ENCODE measurements at places on chromosomes 1 and 21. TPM values are rescaled to one million over a fixed set of nuclear protein-coding genes. Genes with fewer than 3 reads are reported as not detected.

- DNase-seq, result no peak
Observed at GRCh38 chr1:14970115-14970798, 183.3 kb upstream of the TMEM51 start.

DNA sequence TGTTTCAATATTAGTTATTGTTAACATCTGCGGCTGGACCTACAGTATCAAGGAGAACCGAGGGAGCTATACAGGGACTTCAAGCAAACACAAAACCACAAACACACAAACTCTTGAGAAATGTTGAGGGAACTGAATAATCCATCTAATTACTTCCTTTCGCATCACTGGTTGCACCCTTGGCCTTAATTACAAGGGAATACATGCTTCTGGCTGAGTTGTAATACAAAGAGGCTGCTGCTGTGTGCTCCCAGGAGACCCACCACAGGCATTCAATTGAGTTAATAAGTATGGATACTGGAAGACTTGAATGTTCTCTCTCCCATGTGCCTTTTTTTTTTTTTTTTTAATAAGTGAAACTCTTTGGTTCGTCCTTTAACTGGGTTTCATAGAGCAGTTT is 16.8 kb upstream of the SMYD2 start:
- no peak for DNase-seq

ASTN1 gene
- polyA plus RNA-seq, result 1.6 TPM

DNA sequence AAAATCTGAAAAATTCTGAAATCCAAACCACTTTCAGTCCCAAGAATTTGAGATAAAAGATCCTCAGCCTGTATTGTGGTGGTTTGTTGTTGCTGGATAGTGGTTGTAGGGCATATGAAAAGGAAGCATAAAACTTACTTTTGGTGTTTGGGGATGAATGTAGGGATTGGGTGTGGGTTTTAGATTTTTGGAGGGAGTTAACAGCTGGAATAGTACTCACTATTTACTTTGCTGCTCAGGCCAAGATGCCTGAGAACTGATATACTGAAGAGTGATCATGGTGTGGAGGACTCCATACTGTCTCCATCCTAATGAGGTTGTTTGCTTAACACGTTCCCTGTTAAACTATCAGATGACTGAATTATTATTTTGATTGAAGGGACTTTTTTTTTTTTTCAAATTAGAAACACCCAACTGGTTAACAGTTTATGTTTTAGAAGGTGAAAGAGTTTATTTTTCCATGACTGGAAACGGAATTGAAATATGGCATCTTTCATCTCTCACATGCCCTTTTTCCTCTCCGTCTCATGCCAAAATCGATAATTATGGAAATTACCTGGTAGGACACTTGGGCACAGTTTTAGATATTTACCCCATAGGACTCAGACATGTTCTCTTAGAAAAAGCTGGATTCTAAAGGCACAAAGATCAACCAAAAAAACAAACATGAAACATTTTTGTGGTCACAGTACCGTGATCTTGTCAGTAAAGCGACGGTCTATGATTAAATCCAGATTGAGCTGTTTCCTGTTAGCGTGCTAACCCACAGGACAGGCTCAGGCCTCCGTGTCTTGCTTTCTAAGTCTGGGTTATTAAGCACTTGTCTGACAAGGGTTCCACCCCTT is 37.3 kb downstream of the RGL1 start:
- DNase-seq, result no peak

DNA sequence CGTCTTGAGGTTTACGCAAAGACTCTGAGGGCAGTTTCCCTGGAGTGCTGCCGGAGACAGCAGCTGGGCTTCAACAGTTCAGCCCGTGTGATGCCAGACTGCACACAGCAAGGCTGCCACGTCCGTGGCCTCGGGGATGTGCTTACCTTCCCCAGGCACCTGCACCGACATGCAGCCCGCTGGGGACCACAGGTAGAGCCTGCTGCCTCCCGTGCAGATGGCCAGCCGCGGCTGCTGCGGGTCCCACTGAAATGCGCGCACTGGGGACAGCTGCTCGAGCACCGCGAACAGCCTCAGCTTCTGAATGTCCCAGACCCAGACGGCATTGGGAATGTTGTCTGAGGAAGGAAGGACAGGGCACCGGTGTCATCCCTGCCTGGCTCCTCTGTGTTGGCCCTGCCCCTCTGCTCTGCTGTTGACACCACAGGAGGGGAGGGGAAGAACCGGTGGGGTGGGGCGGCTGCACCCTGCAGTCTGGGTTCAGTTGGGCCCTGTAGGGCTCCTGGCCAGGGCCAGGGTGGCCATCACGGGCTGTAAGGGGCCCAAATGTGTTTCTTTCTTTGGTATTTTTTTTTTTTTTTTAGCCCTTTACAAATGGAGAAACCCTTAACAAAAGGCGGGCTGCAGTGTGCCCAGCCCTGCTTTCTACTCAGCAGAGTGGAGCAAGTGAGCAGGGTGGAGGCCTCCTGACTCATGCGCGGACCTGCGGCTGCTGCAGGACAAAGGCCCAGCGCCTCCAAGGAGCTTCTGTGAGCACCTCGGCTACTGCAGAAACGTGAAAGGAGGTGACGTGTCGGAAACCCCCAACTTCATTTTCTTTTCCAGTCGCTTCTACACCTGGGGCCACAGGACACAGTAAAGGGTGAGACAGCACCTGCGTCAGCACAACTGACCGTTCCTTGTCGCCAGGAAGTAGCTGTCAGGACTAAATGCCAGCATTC is 6.8 kb downstream of the TPRG1L start:
- no peak for DNase-seq

DNA sequence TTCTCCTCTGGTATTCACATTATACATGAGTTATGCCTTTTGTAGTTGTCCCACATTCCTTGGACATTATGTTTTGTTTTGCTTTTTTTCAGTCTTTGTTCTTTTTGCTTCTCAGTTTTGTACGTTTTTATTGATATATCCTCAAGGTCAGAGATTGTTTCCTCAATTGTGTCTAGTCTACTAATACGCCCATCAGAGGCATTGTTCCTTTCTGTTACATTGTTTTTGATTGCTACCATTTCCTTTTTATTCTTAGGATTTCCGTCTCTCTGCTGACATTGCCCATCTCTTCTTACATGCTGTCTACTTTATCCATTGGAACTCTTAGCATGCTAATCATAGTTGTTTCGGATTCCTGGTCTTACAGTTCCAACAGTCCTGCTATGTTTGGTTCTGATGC is 27.8 kb upstream of the MPC2 start:
- no peak for DNase-seq

DNA sequence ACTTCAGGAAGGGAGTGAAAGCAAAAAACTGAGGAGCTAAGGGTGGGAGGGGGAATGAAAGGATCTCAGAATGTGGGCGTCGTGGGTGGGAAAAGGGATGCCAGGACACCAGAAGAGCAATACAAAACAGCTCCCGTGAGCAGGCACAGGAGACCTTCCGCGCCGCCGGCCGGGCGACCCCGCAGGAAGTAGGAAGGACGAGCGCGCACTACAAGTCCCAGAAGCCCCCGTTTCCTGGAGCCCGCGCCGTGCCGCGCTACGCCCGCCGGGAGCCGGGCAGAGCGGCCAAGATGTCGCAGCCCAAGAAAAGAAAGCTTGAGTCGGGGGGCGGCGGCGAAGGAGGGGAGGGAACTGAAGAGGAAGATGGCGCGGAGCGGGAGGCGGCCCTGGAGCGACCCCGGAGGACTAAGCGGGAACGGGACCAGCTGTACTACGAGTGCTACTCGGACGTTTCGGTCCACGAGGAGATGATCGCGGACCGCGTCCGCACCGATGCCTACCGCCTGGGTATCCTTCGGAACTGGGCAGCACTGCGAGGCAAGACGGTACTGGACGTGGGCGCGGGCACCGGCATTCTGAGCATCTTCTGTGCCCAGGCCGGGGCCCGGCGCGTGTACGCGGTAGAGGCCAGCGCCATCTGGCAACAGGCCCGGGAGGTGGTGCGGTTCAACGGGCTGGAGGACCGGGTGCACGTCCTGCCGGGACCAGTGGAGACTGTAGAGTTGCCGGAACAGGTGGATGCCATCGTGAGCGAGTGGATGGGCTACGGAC is at the start of gene PRMT6:
Gene PRMT6, plus strand, starts transcription at position 249 of the 771 bp plus-strand sequence. Its CDS starts 42 bp downstream, at position 291.
- DNase-seq, result peak; percentile 75

GRCh38 chr1:234694661-234695060 is 84.7 kb upstream of the IRF2BP2 start:
- no peak for DNase-seq

NEK2 gene
- 19.7 TPM for polyA plus RNA-seq

DNA sequence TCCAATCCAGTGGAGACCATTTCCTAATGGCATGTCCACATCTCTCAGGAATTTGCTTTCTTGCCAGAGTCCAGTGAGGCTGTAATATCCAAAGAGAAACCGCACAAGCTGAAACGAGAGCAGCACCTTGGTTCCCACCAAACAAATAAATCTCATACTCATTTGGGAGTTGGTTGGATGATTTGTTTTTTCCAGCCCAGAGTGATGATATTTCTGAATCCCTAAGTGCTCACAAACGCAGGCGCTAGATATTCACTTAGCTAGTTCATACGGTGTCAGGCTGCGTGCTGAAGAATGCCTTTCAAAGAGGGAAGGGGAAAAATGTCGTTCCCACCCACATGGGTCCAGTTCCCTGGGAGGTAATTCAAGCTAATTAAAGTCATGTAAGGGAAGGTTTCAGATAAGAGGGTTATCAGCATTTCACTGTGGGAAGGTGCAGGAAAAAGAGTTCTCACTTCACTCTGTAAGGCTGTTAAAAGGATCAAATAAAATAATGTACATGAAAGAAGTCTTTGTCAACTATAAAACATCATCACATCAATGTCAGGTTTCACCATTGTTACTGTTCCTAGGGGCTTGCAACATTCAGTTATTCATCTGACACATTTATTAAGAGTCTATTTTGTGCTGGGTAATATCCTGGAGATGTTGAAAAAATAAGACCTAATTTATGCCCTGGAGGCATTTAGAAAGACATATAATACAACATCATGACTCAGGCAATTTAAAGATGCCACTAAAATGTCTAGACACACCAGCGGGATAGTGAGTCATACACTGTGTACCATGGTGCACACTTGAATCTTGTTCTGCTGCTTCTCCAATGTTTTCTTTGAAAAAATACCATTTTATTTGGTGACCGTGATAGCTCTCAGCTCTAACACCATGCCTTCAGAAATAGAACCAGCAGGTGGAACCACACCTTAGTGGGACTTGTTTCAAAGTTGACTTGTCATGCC is 19.3 kb downstream of the DPT start:
- no peak for DNase-seq

DNA sequence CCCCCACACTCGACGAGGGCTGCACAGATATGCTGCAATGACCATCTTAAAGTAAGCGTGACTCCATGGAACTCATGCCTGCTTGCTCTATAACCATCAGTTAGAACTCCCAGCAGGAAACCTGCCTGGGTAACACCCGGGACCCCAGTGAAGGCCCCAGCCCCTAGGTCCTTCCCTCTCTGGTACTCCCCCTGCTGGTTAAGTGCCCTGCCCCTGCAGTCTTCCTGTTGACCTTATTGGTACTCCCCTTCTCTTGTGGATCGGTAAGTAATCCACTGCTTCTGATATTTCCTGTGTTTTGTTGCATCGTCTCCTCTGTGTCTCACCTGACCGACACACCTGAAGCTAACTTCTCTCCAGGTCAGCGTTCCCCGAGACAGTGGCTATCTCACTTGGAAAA is 104.8 kb upstream of the COG2 start:
- DNase-seq, result no peak

GRCh38 chr1:217032715-217033367 is 309.6 kb upstream of the ESRRG start:
- DNase-seq, result no peak

SIM2 gene
- 21.8 TPM for polyA plus RNA-seq

SPATA46 gene
- polyA plus RNA-seq, result 0.47 TPM

DNA sequence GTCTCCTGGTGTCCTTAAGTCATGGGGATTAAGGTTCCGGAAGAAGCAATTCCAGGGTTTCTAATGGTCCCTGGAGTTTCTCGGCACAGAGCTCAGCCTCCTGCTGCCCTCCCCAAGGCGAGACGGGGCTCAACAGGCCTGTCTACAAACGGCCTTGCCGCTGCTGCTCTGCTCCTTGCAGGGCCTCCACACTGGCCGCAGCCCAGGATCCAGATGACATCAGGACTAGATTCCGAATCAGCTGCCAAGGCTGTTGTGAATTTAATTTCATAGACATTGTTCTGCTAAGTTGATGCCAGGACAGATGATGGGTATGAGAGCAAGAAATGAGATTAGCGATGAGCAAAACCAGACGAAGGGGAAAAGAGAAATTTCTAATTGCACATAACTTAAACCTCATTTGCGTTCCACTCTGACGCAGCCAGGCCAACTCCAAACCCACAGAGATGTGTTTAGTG is 103.6 kb upstream of the BACE2 start:
- DNase-seq, result no peak

KCNJ9 gene
- polyA plus RNA-seq, result 0.14 TPM

TMEM240 gene
- polyA plus RNA-seq, result 8.4 TPM

DNA sequence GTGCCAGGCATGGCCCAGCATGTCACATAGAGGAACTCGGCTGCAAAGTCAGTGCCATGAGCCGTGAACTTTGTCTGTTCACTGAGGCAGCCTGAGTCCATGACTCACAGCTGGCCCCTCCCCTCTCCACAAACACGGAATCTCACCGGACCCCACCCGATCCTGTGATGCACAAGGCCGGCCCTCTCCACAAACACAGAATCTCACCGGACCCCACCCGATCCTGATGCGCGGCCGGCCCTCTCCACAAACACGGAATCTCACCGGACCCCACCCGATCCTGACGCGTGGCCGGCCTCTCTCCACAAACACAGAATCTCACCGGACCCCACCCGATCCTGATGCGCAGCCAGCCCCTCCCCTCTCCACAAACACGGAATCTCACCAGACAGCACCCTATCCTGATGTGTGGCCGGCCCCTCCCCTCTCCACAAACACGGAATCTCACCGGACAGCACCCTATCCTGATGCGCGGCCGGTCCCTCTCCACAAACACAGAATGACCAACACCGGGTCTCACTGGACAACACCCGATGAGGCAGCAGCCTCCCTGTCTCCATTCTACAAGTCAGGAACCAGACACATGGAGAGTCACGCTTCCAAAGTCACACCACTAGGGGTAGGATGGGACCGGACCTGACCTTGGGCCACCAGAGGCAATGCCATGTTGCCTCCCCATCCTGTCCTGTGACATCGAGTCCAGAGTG is 39.6 kb upstream of the GPR153 start:
- DNase-seq, result no peak

RUNX3 gene
- 0.44 TPM for polyA plus RNA-seq

- DNase-seq, result no peak
Observed at GRCh38 chr1:97875996-97876395, 44.8 kb downstream of the DPYD start.

All from left renal cortex interstitium (tissue), 4 donors.